ENCODE measurements at places on chromosomes 1 and 21. TPM values are rescaled to one million over a fixed set of nuclear protein-coding genes. Genes with fewer than 3 reads are reported as not detected.
A peak's percentile ranks its signal among the peaks of the same experiment; 100 is the strongest.

DENND2D gene
- total RNA-seq = not detected

CA14 gene
- total RNA-seq = not detected

GRCh38 chr21:24976238-24976637 lies 631.0 kb downstream of the MRPL39 start:
- no peak overlapping the region for H3K4me3 ChIP-seq
- DNase-seq = no peak
- H3K27ac ChIP-seq = no peak overlapping the region

- no peak for DNase-seq
- no peak overlapping the region for H3K4me3 ChIP-seq
- no peak overlapping the region for H3K27ac ChIP-seq
- no peaks in the 10 kb centered on the region for H3K4me1 ChIP-seq
- no peaks in the 10 kb centered on the region for H3K27me3 ChIP-seq
- peaks cover 19% of the 10 kb centered on the region for H3K36me3 ChIP-seq
Measured at GRCh38 chr21:42568376-42568775, 54.7 kb downstream of the SLC37A1 start.

GRCh38 chr1:46065405-46065804 lies 67.0 kb downstream of the PIK3R3 start:
- peaks cover 25% of the 10 kb centered on the region for H3K36me3 ChIP-seq
- peak overlapping the region; percentile 32 for H3K27ac ChIP-seq
- DNase-seq = no peak

DNA sequence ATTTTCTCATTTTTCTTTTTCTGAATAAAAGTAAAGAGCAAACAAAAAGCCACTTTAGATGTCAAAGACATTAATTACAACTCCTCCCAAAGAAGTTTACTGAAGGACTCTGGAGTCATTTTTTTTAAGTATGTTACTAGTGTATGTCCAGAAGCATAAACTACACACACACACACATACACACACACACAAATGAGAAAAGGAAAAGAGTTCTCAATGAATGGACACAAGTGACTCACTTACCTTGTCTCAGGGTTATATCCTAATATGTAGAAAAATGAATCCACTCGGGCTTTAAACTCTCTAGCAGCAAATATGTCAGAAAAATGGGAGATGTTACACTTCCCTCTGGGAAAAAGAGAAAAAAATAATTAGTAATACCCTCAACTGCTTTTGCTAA lies 223.1 kb downstream of the SLC45A1 start:
- H3K27ac ChIP-seq = peak overlapping the region; percentile 81
- H3K36me3 ChIP-seq = peaks cover 19% of the 10 kb centered on the region
- H3K4me1 ChIP-seq = peaks cover 14% of the 10 kb centered on the region
- no peaks in the 10 kb centered on the region for H3K27me3 ChIP-seq

DNA sequence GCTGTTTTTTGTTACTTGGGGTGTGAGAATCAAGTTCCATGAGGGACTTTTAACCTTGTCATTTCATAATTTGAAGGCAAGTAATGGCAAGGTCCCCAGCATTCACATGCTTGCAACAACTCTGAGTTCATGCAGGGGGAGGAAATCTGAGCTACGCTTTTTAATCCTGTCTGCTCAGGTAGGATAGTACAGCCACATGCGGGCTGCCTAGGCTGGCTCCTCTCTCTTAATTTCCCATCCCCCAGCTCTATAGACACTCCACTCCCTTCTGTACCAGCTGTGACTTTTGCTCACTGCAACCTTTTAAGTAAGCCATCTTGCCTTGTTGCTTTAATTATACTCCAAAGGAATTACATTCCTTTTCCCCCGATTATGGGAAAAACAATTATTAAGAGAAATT lies 30.1 kb downstream of the PTGFR start:
- H3K36me3 ChIP-seq = no peaks in the 10 kb centered on the region
- no peak for DNase-seq
- no peak overlapping the region for H3K4me3 ChIP-seq
- no peaks in the 10 kb centered on the region for H3K4me1 ChIP-seq

Data from osteocyte (in vitro differentiated cells).